ENCODE measurements at places on chromosomes 6 and 20.

GRCh38 chr6:160070427-160070826 is 51.2 kb upstream of the SLC22A1 start:
- no peak for DNase-seq

DNA sequence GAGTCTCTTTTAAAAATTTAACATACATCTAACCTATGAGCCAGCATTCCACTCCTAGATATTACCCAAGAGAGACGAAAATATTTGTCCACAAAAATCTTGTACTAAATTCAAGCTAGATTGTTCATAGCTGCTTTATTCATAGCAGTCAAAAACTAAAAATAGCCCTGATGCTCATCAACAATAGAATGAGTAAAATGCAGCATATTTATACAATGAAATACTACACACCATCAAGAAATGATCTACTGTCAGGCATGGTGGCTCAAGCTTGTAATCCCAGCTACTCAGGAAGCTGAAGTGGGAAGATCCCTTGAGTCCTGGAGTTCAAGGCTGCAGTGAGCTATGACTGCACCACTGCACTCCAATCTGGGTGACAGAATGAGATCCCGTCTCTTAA is 22.0 kb upstream of the SRC start:
- DNase-seq: peak; percentile 79

DNA sequence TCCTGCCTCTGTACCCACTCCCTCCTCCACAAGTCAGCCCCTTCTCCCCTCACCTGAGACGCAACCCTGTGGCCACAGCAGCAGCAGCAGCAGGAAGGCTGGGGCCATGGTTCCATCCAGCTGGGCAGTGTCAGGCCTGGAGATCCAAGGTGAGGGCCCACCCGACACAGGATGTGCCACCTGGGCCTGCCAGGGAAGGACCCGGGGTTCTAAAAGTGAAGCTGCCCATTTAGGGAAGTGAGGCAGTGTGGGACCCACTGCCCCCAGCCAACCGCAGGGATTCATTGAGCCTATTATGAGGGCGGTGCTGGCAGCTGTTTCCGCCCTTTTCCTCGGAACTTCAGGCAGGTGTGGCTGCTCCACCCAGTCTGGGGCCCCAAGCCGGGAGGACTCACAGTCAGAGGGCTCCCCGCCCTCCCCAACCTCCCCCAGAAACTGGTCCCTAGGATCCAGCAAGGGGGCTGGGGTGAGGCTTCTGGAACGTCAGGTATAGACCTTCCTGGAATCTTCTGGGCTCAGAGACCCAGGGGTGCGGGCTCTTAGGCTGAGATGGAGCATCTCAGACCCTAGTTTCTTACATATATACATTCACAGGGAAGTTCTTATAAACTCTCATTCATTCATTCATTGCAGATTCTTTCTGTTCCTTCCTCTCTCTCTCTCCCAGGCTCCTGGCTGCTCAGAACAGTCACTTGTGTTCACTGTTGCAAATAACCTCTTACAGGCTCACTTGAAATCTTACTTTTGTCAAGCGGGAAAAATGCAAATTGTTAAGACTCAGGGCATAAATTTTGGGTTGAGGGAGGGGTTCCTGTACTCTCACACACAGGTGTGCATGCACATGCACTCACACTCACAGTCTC is at the start of gene TREML2:
TREML2 (minus strand) TSS at position 249 of the 863 bp plus-strand sequence; CDS start at position 108, 141 bp downstream.
- DNase-seq: no peak

DNA sequence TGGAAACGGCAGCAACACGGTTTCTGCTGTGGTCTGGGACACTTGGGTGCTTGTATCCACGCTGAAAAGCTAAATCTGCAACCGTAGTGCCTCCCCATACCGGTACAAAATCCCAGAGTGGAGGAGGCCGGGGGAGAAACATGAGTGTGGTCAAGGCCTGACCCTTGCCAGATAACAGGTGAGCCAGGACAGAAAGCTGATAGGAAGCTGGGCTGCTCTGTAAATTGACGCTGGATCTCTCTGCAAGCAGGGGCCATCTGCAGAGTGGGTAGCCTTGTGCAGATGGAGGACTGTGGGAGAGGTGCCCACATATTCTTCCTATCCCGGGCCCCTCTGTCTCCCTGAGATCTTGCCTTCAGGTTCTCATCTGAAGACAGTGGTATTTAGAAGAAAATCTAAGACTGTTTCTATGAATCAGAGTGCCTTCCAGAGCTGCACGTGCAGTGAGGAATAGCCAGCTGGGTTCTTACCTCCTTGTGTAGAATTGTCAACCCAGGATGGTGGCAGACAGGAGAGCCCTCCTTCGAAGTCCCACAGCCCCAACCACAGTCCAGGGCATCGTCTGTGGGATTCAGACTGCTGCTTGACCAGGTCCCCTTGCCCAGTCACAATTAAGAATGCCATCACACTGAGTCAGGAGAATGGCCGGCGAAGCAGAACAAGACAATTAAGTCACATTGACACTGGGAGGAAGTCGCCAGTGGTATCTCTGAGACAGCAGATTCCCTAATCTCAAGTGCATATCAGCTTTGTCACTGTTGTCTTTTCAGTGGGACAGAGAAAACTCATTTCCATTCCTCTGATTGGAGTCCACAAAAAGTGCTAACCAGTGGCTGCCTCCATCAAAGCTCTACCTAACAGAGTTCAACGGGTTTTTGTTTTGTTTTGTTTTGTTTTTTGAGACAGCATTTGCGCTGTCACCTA is 100.0 kb upstream of the RIPOR2 start:
- no peak for DNase-seq

DNA sequence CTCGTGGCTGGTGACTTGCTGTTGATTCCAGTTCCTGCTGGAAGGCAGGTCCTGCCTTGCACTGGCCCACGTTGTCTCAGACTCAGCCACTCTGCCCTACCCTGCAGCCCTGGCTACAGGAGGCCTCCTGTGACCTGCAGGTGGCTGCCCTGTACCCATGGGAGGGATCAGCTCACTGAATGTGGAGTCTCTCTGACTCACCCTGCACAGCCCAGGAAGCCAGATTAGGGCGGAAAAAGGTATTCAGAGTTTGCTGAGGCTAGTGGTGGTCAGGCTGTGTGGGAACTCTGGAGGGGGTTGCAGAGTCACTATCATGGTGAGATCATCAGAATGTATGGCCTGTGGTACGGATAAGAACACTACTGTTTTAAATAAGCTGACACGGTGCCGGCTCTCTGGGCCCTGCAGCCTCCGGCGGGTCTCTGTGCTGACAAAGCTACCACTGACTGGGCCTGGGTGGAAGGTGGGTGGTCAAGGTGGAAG is 24.7 kb upstream of the PYGB start:
- peak; percentile 67 for DNase-seq

GRCh38 chr20:63864545-63864977 is 509 bp upstream of the TPD52L2 start:
- DNase-seq: no peak

DNA sequence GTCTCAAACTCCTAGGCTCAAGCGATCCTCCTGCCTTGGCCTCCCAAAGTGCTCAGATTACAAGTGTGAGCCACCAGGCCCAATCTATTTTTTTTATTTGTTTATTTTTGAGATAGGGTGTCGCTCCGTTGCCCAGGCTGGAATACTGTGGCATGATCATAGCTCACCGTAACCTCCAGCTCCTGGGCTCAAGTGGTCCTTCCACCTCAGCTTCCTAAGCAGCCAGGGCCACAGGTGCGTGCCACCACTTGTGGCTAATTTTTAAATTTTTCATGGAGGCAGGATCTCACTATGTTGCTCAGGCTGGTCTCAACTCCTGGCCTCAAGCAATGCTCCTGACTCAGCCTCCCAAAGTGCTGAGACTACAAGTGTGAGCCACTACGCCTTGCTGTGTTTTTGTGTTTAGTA is 9.8 kb downstream of the KIF3B start:
- DNase-seq: no peak

Measured in amniotic stem cell (primary cell).